ENCODE measurements at places on chromosomes 2 and 18. TPM values are rescaled to one million over a fixed set of nuclear protein-coding genes. Genes with fewer than 3 reads are reported as not detected.

TMEM198 gene
- not detected for total RNA-seq

LOXHD1 gene
- total RNA-seq, result not detected

CNTNAP5 gene
- not detected for total RNA-seq

HADHA gene
- 200 TPM for total RNA-seq

ATP6V1B1 gene
- total RNA-seq, result not detected

IL1RN gene
- total RNA-seq, result not detected

AKAIN1 gene
- not detected for total RNA-seq

UGT1A4 gene
- not detected for total RNA-seq

QPCT gene
- total RNA-seq, result 18.9 TPM

KCNIP3 gene
- total RNA-seq, result 0.35 TPM

CHN1 gene
- total RNA-seq, result 17.3 TPM

PRKAG3 gene
- not detected for total RNA-seq

SERPINB12 gene
- not detected for total RNA-seq

ASIC4 gene
- total RNA-seq, result not detected

RAB6C gene
- not detected for total RNA-seq

TUBA3E gene
- total RNA-seq, result not detected

CKAP2L gene
- total RNA-seq, result 10.3 TPM

ZNF2 gene
- 9.4 TPM for total RNA-seq

PMAIP1 gene
- 13.7 TPM for total RNA-seq

DYNAP gene
- total RNA-seq, result not detected

CHRNG gene
- not detected for total RNA-seq

Measured in pulmonary artery endothelial cell (primary cell).